ENCODE measurements at places on chromosomes 11 and 22.
A peak's percentile ranks its signal among the peaks of the same experiment; 100 is the strongest.

DNA sequence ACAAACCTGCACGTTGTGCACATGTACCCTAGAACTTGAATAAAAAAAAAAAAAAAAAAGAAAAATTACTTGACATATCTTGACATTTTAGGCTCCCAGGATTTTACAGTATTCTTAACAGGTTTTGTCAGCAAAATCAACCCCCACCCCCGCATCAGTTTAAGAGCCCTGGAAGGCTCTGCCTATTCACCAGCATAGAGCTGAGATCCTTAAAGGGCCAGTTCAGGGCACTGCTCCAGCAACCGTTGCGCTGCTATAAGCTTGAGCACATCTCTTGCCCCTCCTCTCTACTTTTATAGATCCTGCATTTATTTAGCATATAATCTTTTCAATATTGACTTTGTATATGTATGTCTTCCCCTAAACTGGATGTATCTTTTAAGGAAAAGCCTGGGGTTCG lies 697 bp upstream of the PAFAH1B2 start:
- H3K27ac ChIP-seq: no peak overlapping the region
- DNase-seq: peak; percentile 41
- no peak overlapping the region for H3K4me3 ChIP-seq
- no peaks in the 10 kb centered on the region for H3K27me3 ChIP-seq
- H3K36me3 ChIP-seq: peaks cover 13% of the 10 kb centered on the region

DNA sequence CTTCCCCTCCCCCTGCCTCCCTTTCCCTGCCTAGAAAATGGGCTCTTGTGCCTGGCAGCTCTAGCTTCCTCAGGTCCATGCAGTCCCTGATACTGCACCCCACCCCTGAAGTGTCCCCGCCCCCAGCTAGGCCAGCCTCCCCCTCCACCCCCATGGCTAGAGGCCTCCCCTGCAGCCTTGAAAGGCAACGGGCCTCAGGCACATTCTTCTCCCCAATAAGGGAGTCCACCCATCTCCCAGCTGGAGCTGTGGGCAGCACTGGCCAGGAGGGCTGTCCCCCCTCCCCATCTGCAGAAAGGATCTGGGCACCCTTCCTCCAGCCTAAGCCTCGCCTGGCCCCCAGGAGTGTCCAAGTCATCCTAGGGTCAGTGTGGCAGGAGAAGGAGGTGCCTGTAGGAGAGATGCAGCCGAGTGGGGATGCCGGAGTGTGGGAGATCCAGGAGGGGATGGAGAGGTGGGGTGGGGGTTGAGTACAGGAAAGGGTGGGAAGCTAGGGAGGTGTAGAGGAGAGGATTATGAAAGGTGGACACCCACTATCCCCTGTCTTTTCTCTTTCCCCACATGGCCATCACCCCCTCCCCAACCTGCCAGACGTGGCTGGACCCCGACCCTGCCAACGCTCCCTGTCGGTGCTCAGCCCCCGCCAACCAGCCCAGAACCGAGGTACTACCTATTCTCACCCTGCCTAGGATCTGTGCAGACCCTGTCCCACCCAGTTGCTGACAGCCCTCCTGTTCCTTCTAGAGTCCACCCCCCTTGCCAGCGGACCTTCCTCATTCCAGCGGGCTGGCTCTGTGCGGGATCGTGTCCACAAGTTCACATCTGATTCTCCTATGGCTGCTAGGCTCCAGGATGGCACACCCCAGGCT lies 9.3 kb downstream of the SMTN start:
- H3K4me3 ChIP-seq: no peak overlapping the region
- no peak overlapping the region for H3K27ac ChIP-seq
- no peak for DNase-seq
- H3K36me3 ChIP-seq: peaks cover 92% of the 10 kb centered on the region
- no peaks in the 10 kb centered on the region for H3K4me1 ChIP-seq

DNA sequence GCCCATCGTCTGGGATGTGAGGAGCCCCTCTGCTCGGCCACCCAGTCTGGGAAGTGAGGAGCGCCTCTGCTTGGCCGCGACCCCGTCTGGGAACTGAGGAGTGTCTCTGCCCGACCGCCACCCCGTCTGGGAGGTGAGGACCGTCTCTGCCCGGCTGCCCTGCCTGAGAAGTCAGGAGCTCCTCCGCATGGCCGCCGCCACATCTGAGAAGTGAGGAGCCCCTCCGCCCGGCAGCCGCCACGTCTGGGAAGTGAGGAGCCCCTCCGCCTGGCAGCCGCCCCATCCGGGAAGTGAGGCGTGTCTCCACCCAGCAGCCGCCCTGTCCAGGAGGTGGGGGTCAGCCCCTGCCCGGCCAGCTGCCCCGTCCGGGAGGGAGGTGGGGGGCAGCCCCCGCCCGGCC lies 5.8 kb upstream of the OR5M8 start:
- DNase-seq: no peak
- no peaks in the 10 kb centered on the region for H3K4me1 ChIP-seq
- H3K36me3 ChIP-seq: no peaks in the 10 kb centered on the region
- no peak overlapping the region for H3K4me3 ChIP-seq
- no peak overlapping the region for H3K27ac ChIP-seq

DNA sequence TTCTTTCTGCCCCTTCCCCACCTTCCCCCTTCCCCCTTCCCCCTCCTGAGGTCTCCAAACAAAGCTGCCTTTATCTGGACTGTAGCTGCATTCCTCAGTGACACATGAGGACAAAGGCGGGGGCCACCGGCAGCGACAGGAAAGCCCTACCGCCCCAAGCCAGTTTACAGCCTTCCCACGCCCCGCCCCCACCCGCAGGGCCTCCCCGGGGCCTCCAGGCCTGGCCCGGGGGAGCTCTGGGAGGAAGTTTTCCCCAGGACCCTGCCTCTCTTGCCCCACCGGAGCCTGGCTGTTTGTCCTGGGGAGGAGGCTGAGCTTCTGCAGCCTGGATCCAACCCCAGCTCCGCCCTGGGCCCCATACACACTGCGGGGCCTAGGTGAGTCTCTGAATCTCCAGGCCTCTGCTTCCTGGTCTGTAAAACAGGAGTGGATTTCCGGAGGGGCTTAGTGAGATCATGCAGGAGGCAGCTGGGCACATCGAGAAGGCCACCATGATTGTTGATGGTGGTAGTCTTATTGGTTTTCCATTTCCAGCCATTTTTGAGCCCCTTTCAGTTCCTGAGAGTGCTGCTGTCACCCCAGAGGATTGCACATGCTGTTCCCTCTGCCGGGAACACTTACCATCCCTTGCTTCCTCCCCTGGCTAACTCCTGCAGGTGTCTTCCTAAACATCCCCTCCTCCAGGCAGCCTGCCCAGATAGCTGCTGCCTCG lies 130.7 kb downstream of the MN1 start:
- H3K27me3 ChIP-seq: no peaks in the 10 kb centered on the region
- H3K27ac ChIP-seq: peak overlapping the region; percentile 43
- H3K4me1 ChIP-seq: peaks cover 21% of the 10 kb centered on the region
- no peak for DNase-seq

DNA sequence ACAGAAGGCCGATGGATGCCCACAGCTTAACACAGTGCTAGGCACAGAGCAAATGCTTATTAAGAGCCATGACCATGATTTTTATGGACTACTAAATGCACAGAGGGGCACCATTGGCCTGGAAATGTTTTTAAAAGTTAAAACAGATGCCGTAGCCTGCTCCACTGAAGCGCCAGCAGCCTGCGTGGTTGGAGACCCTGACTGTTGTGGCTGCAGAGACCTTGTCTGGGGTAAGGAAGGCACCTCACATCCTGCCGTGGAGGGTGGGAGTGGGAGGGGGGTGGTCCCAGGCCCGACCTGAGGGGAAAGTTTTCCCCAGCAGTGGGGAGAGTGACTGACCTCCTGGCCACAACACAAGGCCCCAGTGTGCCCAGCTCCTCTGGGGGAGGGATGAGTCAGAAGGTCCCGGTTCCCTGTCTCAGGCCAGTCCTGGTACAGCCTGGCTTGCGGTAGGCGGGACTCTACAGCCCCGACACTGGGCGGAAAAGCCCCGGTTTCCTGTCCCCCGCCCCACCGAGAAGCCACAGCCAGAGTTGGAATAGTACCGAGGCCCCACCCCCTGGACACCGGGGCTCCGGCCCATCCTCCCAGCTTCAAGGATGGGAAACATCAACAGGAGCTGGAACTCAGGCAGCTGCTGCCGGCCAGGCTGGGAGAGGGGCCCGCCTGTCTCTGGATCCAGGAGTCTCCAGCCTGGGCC lies 7.0 kb downstream of the CHST1 start:
- DNase-seq: no peak
- H3K27me3 ChIP-seq: peaks cover 9% of the 10 kb centered on the region
- H3K4me1 ChIP-seq: peaks cover 17% of the 10 kb centered on the region

GRCh38 chr11:130801333-130802122 lies 114.8 kb downstream of the SNX19 start:
- no peaks in the 10 kb centered on the region for H3K27me3 ChIP-seq
- H3K4me3 ChIP-seq: no peak overlapping the region
- no peaks in the 10 kb centered on the region for H3K36me3 ChIP-seq
- DNase-seq: no peak
- H3K4me1 ChIP-seq: no peaks in the 10 kb centered on the region

DNA sequence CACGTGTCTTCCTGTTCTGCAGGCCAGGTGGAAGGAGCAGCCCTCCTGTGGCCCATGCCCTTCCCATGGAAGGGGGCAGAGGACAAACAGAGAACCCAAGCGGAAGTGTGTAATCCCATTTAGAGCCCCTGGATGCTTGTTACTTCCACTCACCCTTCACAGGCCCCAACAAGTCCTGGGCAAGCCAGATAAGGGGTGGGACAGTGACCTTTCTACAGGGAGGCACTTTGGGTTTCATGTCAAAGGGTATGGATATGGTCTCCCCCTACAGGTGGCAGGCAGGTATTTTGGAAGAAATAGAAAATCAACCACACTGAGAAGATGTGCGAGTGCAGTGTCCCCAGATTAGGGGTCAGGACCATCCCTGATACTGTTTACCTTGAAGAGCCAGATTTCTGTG lies 11.4 kb downstream of the MPEG1 start:
- H3K27ac ChIP-seq: no peak overlapping the region
- peaks cover 3% of the 10 kb centered on the region for H3K4me1 ChIP-seq
- no peak overlapping the region for H3K4me3 ChIP-seq
- peaks cover 43% of the 10 kb centered on the region for H3K36me3 ChIP-seq

DNA sequence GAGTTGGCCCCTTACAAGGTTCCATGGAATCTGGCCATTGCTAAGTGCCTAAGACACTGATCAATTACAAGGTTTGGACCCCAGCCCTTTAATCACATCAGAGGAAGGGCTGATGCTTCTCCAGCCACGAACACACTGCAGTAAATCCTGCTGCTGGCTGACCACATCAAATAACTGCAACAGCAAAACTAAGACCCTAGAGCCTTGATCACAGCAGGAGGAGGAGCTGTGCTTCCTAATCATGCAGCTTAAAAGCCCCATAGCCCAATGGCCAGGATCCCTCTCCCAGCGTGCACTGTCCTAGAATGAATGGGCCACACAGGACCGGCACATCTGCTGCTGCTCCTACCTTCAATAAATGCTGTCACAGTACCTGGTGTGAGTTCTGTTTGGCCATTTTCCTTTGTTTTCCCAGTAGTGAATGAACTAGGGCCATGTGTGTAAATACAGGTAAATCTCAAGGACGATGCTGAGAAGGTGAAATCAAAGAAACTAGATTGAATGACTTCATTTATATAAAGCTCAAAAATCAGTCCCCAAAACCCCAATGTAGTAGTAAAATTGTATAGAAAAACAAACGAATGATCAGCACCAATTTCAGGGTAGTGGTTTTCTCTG lies 12.7 kb downstream of the ZP1 start:
- no peaks in the 10 kb centered on the region for H3K27me3 ChIP-seq
- no peaks in the 10 kb centered on the region for H3K36me3 ChIP-seq
- H3K4me1 ChIP-seq: no peaks in the 10 kb centered on the region
- no peak overlapping the region for H3K4me3 ChIP-seq
- no peak for DNase-seq

DNA sequence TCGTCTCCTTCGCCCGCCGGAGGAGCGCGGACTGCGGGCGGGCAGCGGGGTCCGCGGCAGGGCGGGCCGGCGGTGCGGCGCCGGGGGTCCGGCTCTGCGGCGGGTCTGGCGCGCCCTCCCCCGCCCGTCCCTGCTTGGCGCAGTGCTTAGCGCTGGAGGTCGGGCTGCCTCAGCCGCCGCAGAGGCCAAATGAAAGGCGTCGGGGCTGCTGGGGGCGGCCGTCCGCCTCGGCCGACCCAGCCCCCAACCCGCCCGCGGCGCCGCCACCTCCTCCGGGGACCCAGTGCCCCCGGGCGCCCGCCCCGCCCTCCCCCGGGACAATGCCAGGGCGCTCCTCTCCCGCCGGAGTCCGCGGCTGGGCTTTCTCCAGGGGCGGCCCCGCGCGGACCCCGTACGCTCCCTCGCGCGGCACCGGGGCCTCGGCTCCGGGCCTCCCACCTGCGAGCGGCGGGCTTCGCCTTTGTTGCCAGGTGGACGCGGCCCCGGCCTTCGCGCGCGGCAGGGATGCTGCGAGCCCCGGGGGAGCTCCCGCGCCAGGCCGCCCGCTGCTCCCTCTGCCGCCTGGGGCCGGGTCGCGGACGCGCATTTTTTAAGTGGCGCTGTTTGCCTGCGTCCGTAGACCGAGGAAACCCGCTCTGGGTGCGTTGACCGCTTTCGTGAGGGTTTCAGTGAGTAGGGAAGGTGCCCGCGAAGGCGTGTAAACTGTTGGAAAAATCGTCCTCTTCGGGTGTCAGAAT lies 583 bp downstream of the APLP2 start:
- H3K4me1 ChIP-seq: peaks cover 7% of the 10 kb centered on the region
- no peaks in the 10 kb centered on the region for H3K36me3 ChIP-seq
- peak overlapping the region; percentile 94 for H3K4me3 ChIP-seq

DNA sequence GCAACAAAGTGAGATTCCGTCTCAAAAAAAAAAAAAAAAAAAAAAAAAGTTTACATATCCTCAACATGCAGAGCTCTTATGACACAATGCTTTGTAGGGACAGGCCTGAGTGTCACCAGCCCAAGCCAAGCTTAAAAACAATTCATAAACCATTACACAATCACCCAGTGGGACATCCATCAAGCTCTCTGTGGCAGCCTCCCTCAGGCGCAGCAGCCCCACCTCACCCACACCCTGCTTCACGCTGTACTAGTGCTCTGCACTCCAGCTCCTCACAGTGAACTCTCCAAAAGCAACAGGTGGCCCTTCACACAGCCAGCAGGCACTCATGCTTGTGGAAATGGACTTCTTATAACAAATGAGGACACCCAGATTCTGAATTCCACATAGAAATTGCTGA lies 3.5 kb upstream of the FOXRED2 start:
- no peak overlapping the region for H3K4me3 ChIP-seq
- DNase-seq: no peak
- peaks cover 8% of the 10 kb centered on the region for H3K4me1 ChIP-seq
- no peak overlapping the region for H3K27ac ChIP-seq
- H3K36me3 ChIP-seq: peaks cover 43% of the 10 kb centered on the region
- H3K27me3 ChIP-seq: no peaks in the 10 kb centered on the region

DNA sequence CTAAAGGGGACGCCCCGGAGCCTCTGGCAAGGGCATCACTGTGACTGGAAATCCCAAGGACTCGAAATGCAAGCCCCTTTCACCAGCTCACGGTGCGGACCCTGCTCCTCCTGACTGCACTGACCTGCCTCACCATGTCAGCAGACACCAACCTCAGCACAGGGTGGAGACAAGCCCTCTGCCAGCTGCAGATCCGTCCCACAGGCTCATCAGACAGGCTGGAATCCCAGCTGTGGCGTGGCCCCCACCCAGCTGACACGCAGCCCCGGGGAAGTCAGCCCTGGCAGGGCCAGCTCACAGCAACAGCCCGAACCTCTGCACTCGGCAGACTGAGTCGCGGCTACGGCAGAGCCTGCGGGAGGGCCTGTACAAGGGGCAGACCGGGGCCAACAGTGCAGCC lies 36.8 kb downstream of the BRD1 start:
- peaks cover 9% of the 10 kb centered on the region for H3K4me1 ChIP-seq
- H3K27me3 ChIP-seq: no peaks in the 10 kb centered on the region
- no peak overlapping the region for H3K27ac ChIP-seq
- no peak for DNase-seq
- peaks cover 73% of the 10 kb centered on the region for H3K36me3 ChIP-seq
- H3K4me3 ChIP-seq: no peak overlapping the region

- peak overlapping the region; percentile 31 for H3K27ac ChIP-seq
- H3K4me3 ChIP-seq: peak overlapping the region; percentile 80
- no peaks in the 10 kb centered on the region for H3K27me3 ChIP-seq
- peaks cover 10% of the 10 kb centered on the region for H3K36me3 ChIP-seq
- DNase-seq: no peak
Measured at GRCh38 chr11:86954269-86955110, 705 bp downstream of the FZD4 start.
